ENCODE measurements at places on chromosomes 4 and X.
A peak's percentile ranks its signal among the peaks of the same experiment; 100 is the strongest.

DNA sequence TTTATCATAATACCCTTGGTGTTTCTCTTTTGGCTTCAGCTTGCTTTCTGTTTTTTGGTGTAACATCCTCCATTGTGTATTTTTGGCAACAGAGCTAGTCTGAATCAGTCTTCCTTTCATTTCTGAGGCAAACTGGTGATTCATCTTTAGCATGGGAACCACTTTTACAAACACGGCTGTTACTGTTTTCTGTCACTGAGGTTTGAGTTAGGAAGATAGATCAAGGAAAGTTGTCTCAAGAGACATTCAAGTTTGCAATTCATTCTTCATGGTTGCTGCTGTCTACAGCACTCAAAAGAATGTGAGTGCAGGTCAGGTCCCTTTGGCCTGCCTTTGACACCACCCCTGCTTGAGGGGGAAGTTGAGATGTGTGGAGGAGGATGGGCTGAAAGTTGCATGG lies 36.3 kb downstream of the IL21 start:
- peak; percentile 79 for DNase-seq

DNA sequence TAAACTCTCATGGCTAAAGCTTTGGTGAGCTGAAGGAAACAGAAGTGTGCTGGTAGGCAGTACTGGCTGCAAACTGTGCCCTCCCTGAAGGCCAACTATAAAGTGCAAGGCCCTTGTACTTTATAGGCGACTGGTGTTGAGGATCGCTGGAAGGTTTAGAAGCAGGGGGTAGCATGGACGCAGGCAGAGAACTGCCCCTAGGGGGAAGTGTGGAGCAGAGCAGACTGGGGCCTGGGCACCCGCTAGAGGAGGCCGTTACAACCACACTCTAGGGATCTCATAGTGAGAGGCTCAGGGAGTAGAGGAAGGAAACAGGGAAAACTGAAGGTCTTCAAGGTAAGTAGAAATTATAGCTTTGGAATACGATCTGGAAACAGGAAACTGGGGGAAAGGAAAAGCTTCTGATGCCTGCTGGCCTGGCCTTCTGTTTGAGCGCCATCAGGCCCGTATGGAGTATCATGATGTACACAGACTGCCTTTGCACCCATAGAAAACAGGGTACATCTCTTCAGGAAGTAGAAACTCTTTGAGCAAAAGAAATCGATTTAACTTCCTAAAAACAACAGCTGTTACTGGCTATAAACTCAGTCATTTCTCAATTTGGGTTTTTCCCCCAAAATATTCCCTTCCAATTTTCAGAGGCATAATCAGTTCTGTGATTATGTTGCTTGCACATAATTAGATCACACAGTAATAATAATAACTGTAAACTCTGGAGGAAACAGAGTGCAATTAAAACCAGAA lies 23.9 kb upstream of the TMSB4X start:
- DNase-seq, result peak; percentile 26

- no peak for DNase-seq
Observed at GRCh38 chr4:185221491-185221890, 12.1 kb downstream of the SNX25 start.

DNA sequence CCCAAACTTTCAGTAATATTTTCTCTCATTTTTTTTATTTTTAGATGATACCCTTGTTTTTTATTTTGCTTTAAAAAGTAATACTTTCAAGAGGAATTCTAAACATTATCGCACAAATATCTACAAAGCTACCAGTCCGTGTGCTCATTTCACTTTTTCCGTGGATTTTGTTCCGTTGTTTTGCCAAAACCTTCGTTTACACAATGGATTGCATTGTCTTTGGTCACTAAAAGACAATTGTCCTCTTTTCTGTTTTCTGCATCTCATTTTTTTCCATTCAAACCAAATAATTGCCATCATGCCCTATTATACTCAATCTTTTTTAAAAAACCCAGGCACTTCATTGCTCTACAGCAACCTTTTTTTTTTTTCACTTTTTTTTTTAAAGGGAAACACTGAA lies 214.9 kb downstream of the CXXC4 start:
- DNase-seq, result no peak

GRCh38 chrX:41332005-41332404 lies 2.0 kb upstream of the DDX3X start:
- no peak for DNase-seq

- DNase-seq, result no peak
Observed at GRCh38 chr4:3121110-3121509, 46.6 kb downstream of the HTT start.

DNA sequence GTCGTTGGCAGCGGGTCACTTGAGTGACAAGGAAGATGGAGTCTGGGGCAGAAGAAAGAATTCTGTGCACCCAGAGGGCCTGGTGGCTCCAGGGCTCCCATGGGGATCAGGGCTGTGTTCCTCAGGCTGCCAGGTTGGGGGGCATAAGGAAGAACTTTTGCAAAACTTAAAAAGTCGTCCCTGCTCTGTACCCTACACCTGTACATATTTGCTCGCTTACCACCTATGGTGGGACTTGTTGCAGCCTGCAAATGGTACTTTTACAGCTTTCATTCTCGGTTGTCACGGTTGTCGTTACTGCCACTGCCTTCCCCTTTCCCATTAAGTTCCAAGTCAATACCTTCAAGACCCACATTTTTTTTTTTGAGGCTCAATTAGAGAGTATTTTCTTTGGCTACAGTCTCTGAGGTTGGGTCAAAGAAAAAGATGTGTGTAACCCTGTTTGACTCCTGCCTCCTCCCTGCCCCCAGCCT lies 9.1 kb downstream of the ARX start:
- no peak for DNase-seq

Data from fibroblast of skin of scalp (primary cell).